Heart right ventricle (tissue), 16 donors: ENCODE measurements at places on chromosomes 7 and 10. TPM values are rescaled to one million over a fixed set of nuclear protein-coding genes. Genes with fewer than 3 reads are reported as not detected.

RELN gene
- 0.22 TPM for total RNA-seq

HECW1 gene
- 0.23 TPM for total RNA-seq

FKBP6 gene
- not detected for total RNA-seq

NPSR1 gene
- not detected for total RNA-seq

NKX1-2 gene
- total RNA-seq, result not detected

GPC2 gene
- 0.49 TPM for total RNA-seq

LIPK gene
- not detected for total RNA-seq

CSGALNACT2 gene
- total RNA-seq, result 9.8 TPM

CLEC2L gene
- total RNA-seq, result 0.28 TPM

TAF5 gene
- total RNA-seq, result 2.4 TPM

INSYN2A gene
- 0.19 TPM for total RNA-seq

ZNF33B gene
- 18.7 TPM for total RNA-seq

TES gene
- total RNA-seq, result 16.8 TPM

EMX2 gene
- total RNA-seq, result not detected

LEP gene
- 0.23 TPM for total RNA-seq

HACD1 gene
- 184 TPM for total RNA-seq

SEC61A2 gene
- 15.5 TPM for total RNA-seq

CCDC146 gene
- total RNA-seq, result 8.4 TPM

KIF5B gene
- 170 TPM for total RNA-seq

GPR37 gene
- not detected for total RNA-seq

FIGNL1 gene
- total RNA-seq, result 5.9 TPM

SHH gene
- not detected for total RNA-seq

TMEM236 gene
- 0.37 TPM for total RNA-seq

BICC1 gene
- total RNA-seq, result 3.3 TPM

TWIST1 gene
- total RNA-seq, result 1.9 TPM

SPDYE1 gene
- total RNA-seq, result not detected

SPACDR gene
- 0.44 TPM for total RNA-seq

SSC4D gene
- total RNA-seq, result 1.2 TPM

DNTT gene
- not detected for total RNA-seq

CCDC172 gene
- total RNA-seq, result not detected

DKK1 gene
- total RNA-seq, result 0.47 TPM

SPDYE2B gene
- not detected for total RNA-seq

CYP2C18 gene
- not detected for total RNA-seq

UBTD1 gene
- total RNA-seq, result 17.3 TPM

MYOZ1 gene
- total RNA-seq, result 0.50 TPM

TRIM73 gene
- total RNA-seq, result 1.1 TPM

SYT15 gene
- total RNA-seq, result 4.1 TPM

RGR gene
- 0.13 TPM for total RNA-seq

NKX2-3 gene
- not detected for total RNA-seq

SYNPO2L gene
- 408 TPM for total RNA-seq

RBP3 gene
- total RNA-seq, result not detected

MYO1G gene
- 1.4 TPM for total RNA-seq

TMEM72 gene
- 0.17 TPM for total RNA-seq

AS3MT gene
- 24.3 TPM for total RNA-seq

OR2A7 gene
- 0.23 TPM for total RNA-seq

HOGA1 gene
- total RNA-seq, result 21.4 TPM

LIPF gene
- total RNA-seq, result not detected

RPEL1 gene
- not detected for total RNA-seq

CASTOR2 gene
- 27.7 TPM for total RNA-seq
